ENCODE measurements at places on chromosomes 11 and 22. TPM values are rescaled to one million over a fixed set of nuclear protein-coding genes. Genes with fewer than 3 reads are reported as not detected.

The KIRREL3 gene
- total RNA-seq, result 2.2 TPM

The LRP4 gene
- 9.6 TPM for total RNA-seq

The FOLH1 gene
- total RNA-seq, result not detected

GRCh38 chr22:22070371-22070824 is 87.8 kb upstream of the TOP3B start:
- no peak for DNase-seq

DNA sequence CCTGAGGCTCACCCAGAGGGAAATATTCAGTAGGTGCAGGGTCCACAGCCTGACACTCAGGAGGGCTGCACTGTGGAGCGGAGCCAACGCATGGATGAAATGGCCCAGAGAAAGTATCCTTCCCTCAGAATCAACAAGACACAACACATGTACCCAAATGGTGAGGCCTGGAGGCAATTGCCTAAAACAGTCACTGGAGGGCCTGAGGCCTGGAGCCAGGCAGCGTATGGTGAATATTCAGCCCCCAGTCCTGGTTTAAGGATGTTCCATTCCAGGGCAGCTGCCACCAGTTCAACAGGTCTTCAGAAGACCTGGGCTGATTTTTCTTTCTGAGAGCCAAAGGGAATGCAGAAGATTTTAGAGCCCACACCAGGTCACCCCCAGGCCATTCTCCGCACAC is 264.8 kb downstream of the INSC start:
- no peak for DNase-seq

All from PC-9 (cell line).